RPMI7951 (cell line): ENCODE measurements at places on chromosomes 13 and 19.

- peak; percentile 93 for DNase-seq
These were observed 17.1 kb upstream of the ZNF846 start for GRCh38 chr19:9785367-9786331.

DNA sequence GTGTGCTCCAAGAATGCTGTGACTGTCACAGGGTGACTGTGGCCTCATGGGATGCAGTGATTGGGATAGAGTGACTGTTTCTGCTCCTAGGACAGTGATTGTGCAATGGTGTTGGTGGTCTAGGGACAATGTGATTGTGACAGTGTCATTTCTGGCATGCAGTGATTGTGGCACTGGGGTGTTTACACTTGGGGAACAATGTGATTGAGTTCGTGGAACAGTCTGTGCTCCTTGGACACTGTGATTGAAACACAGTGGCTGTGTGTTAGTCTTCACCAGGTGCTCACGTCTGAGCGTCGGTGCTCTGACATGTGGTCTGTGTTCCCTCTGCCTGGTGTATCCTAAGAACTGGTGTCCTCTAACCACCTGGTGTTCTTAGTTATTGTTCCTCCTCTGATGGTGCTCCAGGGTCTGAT, 1.7 kb downstream of the PDE4A start:
- no peak for DNase-seq

DNA sequence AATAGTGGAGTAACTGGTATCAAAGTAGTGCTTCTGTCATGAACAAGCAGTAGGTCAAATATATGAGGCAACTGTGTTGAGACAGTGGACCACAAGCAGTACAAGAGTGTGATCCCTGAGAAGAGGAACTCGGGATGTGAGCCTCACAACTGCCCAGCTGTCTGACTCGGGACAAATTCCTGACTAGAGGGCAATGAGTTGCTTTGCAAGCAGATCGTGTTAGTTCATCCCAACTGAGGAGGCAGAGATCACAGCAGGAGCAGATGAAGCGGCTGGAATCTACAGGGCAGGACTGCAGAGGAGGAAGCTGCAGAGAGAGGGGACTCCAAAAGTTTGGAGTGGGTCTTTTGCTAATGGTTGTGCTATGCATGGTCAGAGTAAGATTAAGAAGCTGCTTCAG, 741.1 kb downstream of the DIAPH3 start:
- DNase-seq, result no peak

DNA sequence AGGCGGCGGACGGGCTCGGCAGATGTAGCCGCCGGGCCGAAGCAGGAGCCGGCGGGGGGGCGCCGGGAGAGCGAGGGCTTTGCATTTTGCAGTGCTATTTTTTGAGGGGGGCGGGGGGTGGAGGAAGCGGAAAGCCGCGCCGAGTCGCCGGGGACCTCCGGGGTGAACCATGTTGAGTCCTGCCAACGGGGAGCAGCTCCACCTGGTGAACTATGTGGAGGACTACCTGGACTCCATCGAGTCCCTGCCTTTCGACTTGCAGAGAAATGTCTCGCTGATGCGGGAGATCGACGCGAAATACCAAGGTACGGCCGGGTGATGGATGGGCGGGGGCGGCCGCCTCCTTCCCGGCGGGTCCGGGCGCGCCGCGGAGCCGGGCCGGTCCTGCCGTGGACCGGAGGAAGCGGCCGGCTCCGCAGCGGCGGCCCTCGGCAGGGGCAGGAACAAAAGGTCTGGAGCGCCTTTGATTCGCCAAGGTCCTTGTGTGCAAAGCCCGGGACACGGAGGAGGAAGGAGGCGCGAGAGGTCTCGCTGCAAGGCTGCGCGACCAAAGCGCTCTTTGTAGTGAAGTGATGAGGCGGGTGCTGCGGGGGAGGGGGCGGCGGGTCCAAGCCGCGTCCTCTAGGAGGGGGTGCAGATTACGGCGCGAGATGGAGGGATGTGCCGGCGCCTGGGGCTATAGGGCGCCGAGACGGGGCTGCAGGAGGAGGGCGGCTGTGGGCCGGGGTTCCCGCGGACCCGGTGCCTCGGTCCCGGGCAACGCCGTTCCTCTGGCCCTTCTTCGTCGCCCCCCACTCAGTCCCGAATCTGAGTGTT, 689 bp downstream of the ING1 start:
- DNase-seq, result peak; percentile 41

DNA sequence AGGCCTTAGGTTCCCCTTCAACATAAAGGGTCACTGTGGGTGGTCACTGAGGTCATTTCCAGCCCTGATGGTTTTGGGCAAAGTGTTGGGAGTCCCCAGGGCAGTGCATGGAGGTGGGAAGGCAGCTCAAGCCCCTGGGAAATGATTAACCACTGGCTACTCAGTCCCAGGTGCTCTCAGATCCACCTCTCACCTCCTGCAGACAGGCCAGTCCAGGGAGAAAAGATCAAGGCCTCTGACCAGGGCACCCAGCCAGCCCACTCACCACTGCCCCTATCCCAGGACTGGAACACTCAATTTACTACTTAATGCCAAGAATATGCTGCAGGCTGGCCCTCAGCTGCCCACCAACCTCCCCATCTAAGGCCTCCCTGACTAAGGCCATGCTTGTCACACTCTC, 1307.9 kb downstream of the UQCRFS1 start:
- no peak for DNase-seq

GRCh38 chr13:35649162-35649561, 172.7 kb upstream of the MAB21L1 start:
- DNase-seq, result no peak

DNA sequence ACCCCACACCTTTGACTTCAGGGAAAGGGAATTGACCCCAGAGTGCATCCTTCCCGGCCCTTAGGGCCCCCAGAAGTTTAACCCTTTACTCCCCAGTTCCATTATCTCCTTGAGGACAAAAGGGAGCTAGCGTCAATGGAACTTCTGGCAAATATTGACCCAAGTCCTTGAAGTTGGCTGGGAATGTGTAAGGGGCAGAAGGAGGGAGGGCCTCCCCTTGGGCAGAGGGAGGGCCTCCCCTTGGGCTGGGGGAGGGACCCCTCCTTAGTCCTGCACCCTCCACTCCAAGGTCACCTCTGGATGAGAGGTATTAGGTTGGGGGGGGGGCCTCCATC, 3.0 kb upstream of the TMEM59L start:
- DNase-seq, result no peak

GRCh38 chr19:37931881-37932655, 25.1 kb downstream of the SIPA1L3 start:
- no peak for DNase-seq

GRCh38 chr13:76741624-76742023, 144.6 kb downstream of the KCTD12 start:
- no peak for DNase-seq

- peak; percentile 27 for DNase-seq
These were observed 41.8 kb downstream of the IGFL3 start for GRCh38 chr19:46082728-46083050.

DNA sequence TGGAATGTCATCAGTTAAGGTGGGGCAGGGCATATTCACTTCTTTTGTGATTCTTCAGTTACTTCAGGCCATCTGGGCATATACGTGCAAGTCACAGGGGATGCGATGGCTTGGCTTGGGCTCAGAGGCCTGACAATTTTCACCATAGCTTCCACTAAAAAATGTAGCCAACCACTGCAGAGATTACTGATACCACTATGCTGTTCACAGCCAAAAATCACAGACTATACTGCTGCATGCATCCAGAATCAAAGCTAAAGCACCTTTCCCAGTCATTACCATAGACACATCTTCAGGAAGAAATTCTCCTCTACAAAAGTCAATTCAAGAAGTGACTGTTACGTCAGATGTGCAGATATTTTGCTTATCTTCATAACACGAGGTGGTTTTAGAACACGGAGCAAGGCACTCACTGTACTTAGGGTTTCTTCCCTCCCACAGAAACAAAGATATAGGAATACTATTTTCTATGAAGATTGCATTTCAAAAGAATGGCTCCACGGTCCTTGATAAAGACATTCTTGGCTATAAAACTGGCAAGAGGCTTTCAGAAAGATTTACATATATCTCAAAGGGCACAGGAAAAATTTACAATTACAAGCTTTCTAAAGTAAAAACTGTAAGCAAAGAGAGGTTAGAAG, 1556.6 kb upstream of the PRR20A start:
- DNase-seq, result no peak

DNA sequence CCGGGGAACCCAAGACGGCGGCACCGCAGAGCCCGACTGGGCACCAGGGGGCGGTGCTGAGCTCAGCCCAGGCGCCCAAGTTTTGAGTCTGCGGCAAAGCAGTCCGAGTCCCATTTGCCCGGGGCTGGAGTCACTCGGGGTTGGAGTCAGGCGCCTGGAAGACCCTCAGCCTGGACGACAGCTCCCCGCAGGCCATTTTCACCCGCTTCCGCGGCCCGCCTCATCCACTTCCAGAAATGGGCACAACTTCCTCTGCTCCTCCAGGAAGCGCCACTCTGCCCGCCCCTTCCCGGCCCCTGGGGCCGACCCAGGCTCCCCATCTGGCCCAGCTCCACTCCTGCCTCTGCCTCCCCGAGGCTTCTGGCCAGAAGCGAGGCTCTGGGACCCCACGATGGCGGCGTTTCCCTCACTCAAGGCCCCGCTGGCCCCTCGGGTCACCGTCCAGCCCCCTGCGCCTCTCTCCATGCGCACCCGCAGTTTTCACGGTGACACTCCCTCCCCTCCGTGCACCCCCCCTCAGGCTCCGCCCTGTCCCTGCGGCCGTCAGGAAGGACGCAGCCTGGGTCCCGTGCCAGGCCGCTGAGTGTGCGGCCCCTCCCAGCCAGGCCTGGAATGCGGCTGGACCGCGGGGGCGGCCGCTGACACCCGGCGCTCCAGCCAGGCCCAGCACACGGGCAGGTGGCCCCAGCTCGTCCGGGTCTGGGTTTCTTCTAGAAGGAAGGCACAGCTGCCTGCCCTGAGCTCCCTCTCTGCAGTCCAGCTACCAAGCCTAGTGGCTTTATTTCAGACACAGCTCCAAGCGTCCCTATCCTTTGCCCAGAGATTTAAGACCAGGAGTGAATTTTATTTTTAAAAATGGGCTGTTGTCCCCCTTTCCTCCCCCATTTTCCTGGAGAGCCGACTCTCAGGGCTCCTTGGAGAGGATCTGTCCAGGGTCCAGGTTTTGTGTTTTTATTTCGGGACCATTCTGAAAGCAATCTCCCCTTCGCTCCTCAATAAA, 4.7 kb downstream of the SERTAD1 start:
- peak; percentile 94 for DNase-seq

DNA sequence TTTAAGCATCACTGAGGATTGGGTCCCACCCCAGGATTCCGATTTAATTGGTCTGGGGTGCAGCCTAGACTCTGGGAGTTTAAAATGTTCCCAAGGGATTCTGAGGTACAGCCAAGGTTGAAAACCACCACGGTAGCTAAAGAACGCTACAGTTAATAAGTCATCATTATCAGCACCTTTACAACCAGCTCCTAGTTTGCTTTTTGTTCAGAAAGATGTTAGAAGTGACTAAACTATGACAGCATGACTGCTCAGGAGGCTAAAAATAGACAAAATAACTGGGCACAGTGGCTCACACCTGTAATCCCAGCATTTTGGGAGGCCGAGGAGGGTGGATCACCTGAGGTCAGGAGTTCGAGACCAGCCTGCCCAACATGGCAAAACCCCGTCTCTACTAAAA, 11.7 kb upstream of the EPSTI1 start:
- DNase-seq, result no peak

- no peak for DNase-seq
These were observed 10.6 kb upstream of the LRRC25 start for GRCh38 chr19:18408053-18408476.

DNA sequence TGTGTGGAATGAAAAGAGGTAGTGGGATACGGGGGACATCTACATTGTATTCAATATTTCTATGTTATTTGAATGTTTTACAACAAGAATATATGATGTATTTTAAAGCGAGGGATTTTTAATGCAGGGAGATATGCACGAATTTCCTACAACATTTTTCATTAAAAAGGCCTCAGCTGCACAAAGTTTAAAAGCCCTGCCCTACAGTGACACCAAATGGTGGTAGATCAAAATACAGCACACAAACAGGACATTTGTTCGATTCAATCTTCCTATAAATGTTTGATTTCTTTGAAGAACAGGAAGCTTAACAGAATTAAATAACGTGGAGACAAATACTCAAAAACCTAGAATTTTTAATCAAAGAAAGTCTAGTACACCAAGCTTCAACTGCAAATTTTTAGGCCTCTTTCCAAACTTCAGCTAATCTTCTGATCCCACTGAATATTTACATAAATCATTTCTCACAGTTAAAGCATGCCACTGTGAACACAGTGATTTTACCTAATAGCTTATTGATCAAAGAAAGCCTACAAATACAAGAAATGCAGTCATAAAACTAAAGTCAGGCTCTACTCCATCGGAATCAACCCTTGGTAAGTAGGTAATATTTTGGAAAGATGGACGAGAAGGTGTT, 257.2 kb downstream of the DIAPH3 start:
- DNase-seq, result peak; percentile 25

DNA sequence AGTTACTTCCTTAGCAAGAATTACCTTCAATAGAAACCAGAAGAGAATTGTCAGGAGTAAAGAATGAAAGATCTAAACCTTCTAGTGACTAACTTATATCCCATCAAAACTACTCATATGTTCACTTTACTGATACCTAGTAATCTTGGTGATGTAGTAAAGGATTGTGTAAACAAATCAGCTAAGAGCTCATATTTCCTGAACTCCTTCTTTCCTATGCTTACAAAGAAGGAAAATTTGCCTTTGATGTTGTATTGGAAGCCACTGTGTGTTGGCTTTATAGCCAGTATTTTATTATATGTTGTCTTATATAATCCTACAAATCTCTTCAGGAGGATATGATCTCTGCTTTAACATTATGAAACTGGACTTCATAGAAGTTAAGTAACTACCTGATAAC, 671.0 kb downstream of the PCDH9 start:
- DNase-seq, result no peak

DNA sequence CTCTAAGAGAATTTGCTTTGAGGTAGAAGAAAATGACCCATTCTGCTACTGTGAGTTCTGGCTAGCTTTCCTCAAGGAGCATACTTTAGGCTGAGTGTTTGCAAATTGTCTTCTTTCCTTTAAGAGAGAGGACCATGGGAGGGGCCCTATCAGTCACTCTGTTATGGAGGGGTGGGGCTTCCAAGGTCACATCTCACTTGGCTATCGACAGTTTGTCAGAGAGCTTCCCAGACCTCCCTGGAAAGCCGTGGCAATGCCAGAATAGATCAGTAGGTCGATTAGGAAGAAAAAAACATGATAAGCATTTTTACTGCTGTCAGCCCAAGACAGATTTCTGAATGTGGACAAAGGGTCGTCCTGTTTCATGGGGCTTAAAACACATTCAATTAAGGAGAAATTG, 93.3 kb downstream of the OXGR1 start:
- no peak for DNase-seq

GRCh38 chr13:44117351-44117750, 237.6 kb downstream of the LACC1 start:
- DNase-seq, result peak; percentile 7
